ENCODE measurements at places on chromosomes 4 and X.
A peak's percentile ranks its signal among the peaks of the same experiment; 100 is the strongest.

DNA sequence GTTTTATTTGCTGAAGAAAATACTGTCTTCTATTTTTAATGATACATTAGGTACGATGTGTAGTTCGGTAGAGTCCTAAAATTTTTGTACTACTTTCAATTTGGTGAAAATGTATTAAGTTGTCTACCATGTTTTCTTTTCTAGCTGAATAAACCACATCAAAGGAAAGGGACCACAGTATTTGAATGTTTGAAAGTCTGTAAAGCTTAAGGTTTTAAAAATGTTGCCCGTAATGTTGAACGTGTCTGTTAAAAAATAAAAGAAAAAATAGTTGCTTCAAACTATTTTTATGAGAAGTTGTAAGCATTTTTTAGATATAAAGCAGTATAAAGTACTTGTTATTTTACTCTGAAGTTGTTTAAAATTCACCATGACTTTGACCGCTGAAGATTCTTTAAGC lies 3.2 kb downstream of the CDKN2AIP start:
- no peak for DNase-seq
- H3K27me3 ChIP-seq = no peaks in the 10 kb centered on the region
- H3K4me1 ChIP-seq = peaks cover 44% of the 10 kb centered on the region
- peaks cover 34% of the 10 kb centered on the region for H3K36me3 ChIP-seq
- peak overlapping the region; percentile 13 for H3K4me3 ChIP-seq
- H3K27ac ChIP-seq = peak overlapping the region; percentile 61

DNA sequence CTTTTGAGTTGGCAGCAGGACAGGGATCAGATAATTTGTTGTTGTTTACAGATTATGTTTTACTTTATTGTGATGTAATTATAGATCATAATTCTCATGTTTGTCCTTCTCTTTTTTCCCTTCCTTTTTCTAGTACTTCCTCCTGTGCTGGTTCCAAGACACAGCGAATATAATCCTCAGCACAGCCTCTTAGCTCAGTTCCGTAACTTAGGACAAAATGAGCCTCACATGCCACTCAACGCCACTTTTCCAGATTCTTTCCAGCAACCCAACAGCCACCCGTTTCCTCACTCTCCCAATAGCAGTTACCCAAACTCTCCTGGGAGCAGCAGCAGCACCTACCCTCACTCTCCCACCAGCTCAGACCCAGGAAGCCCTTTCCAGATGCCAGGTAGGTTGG lies 58.0 kb downstream of the SMAD1 start:
- H3K36me3 ChIP-seq = peaks cover 14% of the 10 kb centered on the region
- H3K27ac ChIP-seq = peak overlapping the region; percentile 41
- H3K4me1 ChIP-seq = peaks cover 25% of the 10 kb centered on the region
- no peaks in the 10 kb centered on the region for H3K27me3 ChIP-seq
- H3K4me3 ChIP-seq = no peak overlapping the region

- H3K27me3 ChIP-seq = no peaks in the 10 kb centered on the region
- H3K27ac ChIP-seq = peak overlapping the region; percentile 68
- no peak for DNase-seq
- peaks cover 2% of the 10 kb centered on the region for H3K36me3 ChIP-seq
- H3K4me3 ChIP-seq = no peak overlapping the region
Measured at GRCh38 chr4:66556651-66557278, 886.5 kb upstream of the EPHA5 start.

GRCh38 chr4:99411041-99411440 lies 24.1 kb downstream of the ADH7 start:
- no peak for DNase-seq
- H3K36me3 ChIP-seq = no peaks in the 10 kb centered on the region
- no peak overlapping the region for H3K4me3 ChIP-seq
- no peaks in the 10 kb centered on the region for H3K4me1 ChIP-seq
- H3K27ac ChIP-seq = no peak overlapping the region

GRCh38 chr4:72706684-72707083 lies 137.7 kb upstream of the ADAMTS3 start:
- no peaks in the 10 kb centered on the region for H3K36me3 ChIP-seq
- no peaks in the 10 kb centered on the region for H3K27me3 ChIP-seq
- no peak overlapping the region for H3K27ac ChIP-seq
- no peak overlapping the region for H3K4me3 ChIP-seq
- DNase-seq = no peak

DNA sequence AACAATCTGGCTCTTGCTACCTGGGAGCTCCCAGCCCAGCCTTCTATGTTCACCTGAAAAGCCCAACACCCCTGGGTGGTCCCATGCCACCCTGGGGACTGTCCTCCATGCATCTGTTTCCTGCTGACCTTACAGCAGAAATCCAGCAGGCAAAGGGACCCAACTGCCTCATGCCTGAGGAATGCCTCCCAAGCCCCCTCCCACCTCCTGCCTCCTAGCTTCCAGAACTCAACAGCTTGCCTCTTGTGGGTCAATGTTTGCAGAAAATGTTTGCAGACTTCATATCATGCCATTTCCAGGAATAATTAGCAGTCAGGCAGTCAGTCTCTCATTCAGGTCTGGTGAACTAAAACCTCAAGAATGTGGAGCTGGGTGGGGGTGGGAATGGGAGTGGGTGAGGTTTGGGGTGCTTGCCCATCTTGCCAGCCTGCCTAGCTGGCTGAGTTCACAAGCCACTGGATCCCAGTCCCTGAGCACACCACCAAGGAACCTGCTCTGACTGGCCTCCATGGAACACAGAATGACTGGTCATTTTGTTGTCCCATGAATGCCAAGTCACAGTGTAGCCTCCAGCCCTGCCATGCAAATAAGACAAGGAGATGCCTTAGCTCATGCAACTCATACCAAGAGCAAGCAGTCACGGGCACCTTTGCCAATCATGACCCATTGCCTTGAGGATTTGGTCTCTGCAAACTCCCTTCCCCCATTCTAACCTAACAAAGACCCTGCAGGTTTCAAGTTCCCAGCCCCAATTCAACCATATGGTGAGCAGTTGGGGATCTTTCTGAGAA lies 12.1 kb upstream of the PLAC1 start:
- H3K4me3 ChIP-seq = no peak overlapping the region
- H3K36me3 ChIP-seq = no peaks in the 10 kb centered on the region
- no peaks in the 10 kb centered on the region for H3K27me3 ChIP-seq
- peak overlapping the region; percentile 47 for H3K27ac ChIP-seq
- peaks cover 23% of the 10 kb centered on the region for H3K4me1 ChIP-seq

GRCh38 chrX:142186103-142186502 lies 19.0 kb downstream of the MAGEC2 start:
- H3K27ac ChIP-seq = no peak overlapping the region
- DNase-seq = no peak
- H3K4me3 ChIP-seq = no peak overlapping the region
- no peaks in the 10 kb centered on the region for H3K36me3 ChIP-seq
- no peaks in the 10 kb centered on the region for H3K27me3 ChIP-seq

- no peak overlapping the region for H3K4me3 ChIP-seq
- peaks cover 50% of the 10 kb centered on the region for H3K4me1 ChIP-seq
- no peaks in the 10 kb centered on the region for H3K36me3 ChIP-seq
- H3K27ac ChIP-seq = peak overlapping the region; percentile 92
Measured at GRCh38 chr4:24265989-24266388, 318.4 kb downstream of the DHX15 start.

GRCh38 chr4:183610033-183610432 lies 49.0 kb downstream of the RWDD4 start:
- H3K4me1 ChIP-seq = peaks cover 26% of the 10 kb centered on the region
- no peaks in the 10 kb centered on the region for H3K36me3 ChIP-seq
- no peak overlapping the region for H3K4me3 ChIP-seq
- H3K27ac ChIP-seq = peak overlapping the region; percentile 86
- H3K27me3 ChIP-seq = peaks cover 11% of the 10 kb centered on the region
- DNase-seq = no peak

GRCh38 chrX:119688911-119689321 lies 4.1 kb downstream of the SEPTIN6 start:
- H3K4me1 ChIP-seq = peaks cover 34% of the 10 kb centered on the region
- H3K27ac ChIP-seq = no peak overlapping the region
- H3K36me3 ChIP-seq = no peaks in the 10 kb centered on the region
- no peak overlapping the region for H3K4me3 ChIP-seq
- no peaks in the 10 kb centered on the region for H3K27me3 ChIP-seq

Measured in mesothelial cell of epicardium (in vitro differentiated cells).